NCI-H460 (cell line): ENCODE measurements at places on chromosomes 7 and 10. TPM values are rescaled to one million over a fixed set of nuclear protein-coding genes. Genes with fewer than 3 reads are reported as not detected.

DNA sequence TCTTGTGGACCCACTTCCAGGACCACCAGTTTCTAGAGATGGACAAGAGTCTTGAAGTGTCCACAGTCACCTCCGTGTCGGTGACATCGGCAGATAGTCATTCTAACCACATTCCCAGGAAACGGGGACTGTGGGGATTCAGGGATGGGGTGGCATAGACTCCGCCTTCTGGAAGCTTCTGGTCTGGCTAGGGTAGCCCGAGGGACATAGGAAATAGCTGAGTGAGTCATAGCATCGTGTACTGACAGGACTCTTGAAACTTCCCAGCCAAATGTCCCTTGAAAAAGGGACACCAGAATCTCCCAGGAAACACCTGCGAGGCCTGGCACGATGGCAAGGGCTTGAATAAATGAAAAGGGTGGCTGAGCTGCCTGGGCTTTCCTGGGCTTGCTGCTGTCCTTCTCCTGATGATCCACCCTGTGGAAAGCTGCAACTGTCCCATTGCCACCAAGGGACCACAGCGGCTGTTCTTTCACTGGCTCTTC lies 84.1 kb upstream of the LRRC4 start:
- no peak for DNase-seq

- no peak for DNase-seq
Measured at GRCh38 chr10:101485681-101486554, 102.1 kb downstream of the POLL start.

- no peak for DNase-seq
Measured at GRCh38 chr7:50304911-50305582, 531 bp downstream of the IKZF1 start.

DNA sequence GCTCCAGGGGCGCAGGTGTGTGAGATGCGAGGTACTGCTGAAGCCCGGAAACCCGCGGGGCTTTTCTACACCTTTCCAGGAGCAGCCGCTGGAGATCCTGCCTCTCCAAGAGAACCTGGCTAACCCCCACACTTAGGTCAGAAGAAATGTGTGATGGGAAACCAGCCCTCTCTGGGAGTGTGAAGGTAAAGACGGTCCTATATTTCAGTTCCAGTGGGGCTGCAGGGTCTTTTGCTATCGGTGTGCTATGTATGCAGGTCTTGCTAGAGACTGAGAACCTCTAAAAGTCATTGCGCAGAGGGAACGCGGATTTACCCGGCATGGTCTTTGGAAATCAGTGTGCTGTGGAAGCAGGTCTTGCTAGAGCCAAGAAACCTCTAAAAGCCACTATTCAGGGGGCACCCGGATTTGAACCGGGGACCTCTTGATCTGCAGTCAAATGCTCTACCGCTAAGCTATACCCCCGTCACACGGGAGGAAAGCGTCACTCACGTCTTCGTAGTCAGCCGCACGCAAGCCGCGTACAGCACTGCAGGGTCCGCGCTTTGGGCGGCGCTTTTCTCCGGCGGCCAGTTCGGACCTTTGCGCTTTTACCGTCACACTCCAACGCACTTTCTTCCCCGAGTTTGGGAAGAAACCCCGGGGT lies 46.0 kb downstream of the ZNF777 start:
- DNase-seq, result no peak

DNA sequence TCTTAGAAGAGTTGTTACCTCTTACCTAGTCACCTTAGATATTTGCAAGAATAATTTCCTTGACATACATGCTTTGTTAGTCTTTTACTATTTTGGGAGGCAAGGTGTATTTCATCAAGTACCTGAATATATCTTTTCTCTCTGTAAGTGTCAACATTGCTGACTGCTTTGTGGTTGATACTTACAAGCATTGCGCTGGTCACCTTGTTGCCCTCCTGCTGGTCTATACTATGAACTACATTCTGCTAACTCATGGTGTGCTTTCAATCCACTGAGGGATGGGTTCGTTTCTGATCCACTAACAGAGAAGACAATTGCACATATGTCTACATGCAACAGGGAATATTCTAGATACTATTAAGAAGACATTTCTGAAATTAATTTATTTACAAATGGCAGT lies 837.8 kb upstream of the COBL start:
- DNase-seq, result no peak

- DNase-seq, result no peak
Measured at GRCh38 chr10:14416308-14416700, 85.6 kb upstream of the FRMD4A start.

DNA sequence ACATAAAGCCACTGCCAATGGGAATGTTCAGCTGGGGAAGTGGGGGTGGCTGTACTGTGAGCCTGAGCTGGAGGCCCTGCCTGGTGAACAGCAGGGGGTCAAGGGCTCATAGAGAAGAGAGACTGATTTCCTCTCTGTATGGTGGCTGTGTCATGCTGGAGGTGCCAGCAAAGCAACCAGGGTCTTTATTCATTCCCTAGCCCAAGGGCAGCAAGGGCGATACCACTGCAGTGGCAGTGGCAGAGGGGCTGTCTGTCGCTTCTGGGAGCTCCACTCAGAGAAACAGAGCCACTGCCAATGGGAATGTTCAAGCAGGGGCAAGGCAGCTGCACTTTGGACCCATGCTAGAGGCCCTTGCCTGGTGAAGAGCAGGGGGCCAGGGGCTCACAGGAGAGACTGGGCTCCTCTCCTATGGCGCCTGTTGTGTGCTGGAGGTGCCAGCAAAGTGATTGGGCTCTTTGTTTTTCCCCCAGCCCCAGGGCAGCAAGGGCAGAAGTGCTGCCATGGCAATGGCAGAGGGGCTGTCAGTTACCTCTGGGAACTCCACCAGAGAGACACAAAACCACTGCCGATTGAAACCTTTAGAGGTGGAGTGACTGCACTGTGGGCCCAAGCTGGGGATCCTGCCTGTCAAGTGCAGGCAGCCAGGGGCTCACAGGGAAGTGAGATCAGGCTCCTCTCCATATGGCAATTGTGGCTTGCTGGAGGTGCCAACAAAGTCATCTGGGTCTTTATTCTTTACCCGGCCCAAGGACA lies 545.1 kb downstream of the SH2D4B start:
- no peak for DNase-seq

DNA sequence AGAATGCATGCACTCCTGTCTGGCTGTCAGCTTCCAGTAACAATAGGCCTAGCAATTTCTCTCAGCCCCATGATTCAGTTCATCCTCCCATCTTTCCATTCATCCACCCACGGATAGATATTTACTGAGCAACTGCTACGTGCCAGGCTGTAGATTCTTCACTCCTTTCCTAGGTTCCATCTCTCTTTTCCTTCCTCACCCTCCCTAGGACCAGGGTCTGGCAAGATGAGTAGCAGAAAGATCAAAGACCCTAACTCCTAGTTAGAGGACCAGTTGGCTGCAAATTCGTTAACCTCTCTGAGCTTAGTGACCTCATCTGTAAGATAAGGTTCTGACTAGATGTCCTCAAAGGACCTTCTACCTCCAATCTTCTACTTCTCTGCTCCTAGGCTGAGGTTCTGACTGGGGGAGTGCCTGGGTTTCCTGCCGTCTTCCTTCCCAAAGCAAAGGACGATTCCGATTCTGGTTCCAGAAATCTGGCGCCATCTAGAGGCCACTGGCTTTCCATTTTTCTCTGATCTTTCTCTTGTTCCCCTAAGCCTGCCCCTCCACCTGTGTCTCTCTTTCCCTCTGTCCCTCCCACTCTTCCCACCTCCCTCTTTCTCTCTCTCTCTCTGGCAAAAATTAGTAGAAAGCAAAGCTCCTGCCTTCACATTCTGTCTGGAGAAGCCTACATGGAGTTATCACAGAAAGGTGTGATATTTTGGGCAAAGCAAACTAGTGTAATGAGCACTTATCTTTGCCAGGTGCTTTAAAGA lies 26.2 kb downstream of the TBATA start:
- DNase-seq, result peak; percentile 66

- DNase-seq, result no peak
Measured at GRCh38 chr10:110323503-110323902, 18.8 kb upstream of the SMNDC1 start.

DNA sequence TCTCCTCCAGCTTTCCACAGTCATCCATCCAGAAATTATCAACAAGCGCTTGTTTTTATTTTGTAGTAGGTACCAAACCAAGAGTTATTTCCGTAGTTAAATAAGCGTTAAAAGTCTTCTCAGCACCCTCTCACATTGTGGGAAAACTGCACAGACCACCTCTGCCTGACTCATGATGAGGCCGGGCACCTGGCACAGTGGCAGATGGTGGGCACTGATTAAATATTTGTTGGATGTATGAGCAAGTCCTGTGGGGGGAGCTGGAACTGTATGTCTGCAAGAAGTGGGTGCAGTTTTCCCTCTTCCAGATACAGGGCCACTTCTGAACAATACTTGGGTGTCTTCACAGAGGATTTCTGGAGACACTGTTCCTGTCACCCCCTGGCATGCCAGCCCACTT lies 5.3 kb upstream of the REPIN1 start:
- DNase-seq, result no peak

- no peak for DNase-seq
Measured at GRCh38 chr10:7159517-7159916, 251.3 kb downstream of the SFMBT2 start.

GRCh38 chr7:130350945-130351790 lies 6.6 kb downstream of the CPA5 start:
- no peak for DNase-seq

GRCh38 chr10:21060626-21061025 lies 163.5 kb upstream of the NEBL start:
- DNase-seq, result no peak

- DNase-seq, result no peak
Measured at GRCh38 chr7:1851721-1852516, 181.8 kb downstream of the ELFN1 start.

DNA sequence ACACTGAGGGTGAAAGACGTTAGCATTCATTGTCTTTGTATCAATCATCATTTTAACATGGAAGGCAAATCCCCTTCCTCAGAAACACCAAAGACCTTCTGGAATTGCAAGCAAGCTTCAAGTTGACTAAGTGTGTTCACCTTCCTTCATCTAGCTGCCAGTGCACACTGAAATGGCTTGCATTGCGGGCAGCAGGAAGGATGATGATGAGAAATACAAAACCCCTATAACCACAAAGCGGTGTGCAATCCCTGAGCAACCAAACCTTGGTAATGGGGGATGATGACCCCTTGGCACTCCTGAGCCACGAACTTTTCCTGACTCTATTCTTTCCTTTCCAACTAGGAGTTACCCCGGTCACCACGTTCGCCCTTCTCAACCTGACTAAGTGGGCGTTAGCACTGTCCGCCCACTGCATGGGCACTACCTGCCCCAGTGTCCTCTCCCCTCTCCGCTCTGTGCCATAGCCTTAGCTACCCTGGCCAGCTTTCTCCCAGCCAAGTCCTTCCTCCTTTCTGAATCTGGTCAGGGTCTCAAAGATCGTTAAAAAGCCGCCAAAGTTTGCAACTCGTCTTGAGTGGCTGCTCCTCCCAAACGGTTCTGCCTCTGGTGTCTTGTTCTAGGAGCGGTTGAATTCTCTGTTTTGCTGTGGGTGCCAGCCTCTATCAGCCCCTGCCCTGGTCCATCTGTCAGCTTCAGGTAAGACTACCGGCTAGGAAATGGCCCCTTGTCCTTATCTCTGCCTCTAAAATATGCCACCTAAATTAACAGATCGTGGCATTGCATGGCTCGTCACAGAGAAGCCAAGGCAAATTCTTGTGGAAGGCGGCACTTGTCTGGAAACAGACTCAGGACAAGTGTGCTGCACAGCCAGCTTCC lies 586 bp upstream of the AOC1 start:
- DNase-seq, result no peak

- peak; percentile 54 for DNase-seq
Measured at GRCh38 chr10:4825868-4826791, at the start of gene AKR1E2. TSS of gene AKR1E2 (plus strand) at chr10:4826207. CDS start at chr10:4826325, 118 bp downstream.

GRCh38 chr7:151869968-151870918 lies 6.7 kb downstream of the PRKAG2 start:
- DNase-seq, result no peak

GRCh38 chr10:114283535-114284234 lies 44.6 kb downstream of the VWA2 start:
- DNase-seq, result no peak

DNA sequence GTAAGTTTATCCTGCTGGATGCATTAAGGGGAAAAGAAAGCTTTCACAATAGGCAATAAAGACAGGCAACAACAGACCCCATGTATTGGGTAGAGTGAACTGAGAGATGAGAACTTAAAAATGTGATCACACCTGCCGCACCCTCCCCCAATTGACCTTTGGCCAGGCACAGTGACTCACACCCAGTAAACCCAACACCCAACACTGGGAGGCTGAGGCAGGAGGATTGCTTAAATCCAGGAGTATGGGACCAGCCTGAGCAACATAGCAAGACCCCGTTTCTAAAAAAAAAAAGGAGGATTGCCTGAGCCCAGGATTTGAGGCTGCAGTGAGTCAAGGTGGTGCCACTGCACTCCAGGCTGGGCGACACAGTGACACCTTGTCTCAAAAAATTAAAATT lies 86.9 kb downstream of the MPP7 start:
- DNase-seq, result no peak

- DNase-seq, result no peak
Measured at GRCh38 chr10:113140143-113141011, 190.3 kb downstream of the TCF7L2 start.

DNA sequence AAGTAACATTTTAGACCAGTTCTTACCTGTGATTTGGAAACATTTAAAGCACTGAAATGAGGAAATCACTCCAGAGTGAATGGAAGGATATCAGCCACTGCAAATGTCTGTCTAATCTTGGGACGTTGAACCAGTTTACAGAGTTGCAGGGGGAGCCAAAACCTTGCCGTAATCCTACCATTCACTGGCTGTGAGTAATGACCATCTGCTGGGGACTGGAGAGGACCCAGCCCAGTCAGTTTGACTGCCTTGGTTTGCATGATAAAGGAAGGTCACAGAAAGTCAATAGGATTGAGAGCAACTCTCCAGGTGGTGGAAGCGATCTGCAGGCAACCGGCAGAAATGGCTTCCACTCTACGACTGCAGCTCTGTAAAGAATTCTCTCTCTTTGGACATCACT lies 167.2 kb downstream of the AKR1D1 start:
- DNase-seq, result no peak

- DNase-seq, result no peak
Measured at GRCh38 chr10:76255241-76255640, 823.8 kb downstream of the LRMDA start.

DNA sequence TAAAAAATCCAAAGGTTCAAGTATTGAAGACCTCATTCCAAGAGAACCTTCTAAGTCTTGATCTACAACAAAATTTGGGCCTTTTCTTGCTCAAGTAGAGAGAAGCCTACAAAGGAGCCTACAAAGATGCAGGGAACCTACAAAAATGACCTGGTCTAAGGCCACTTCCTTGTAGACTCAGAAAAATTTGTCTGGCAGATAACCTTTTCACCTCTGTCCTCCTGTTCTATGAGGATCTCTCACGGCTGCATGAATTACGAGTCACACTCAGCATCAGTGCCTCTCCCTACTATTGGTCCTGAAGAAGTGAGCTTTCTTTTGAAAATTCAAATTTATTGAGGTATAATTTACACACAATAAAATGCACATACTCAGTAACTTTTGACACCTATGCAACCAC lies 29.3 kb downstream of the CCNJ start:
- DNase-seq, result no peak

GRCh38 chr10:84565881-84566582 lies 237.6 kb downstream of the CCSER2 start:
- DNase-seq, result no peak

COBL gene
- 21.9 and 23.8 TPM in 2 replicates for total RNA-seq

STOX1 gene
- 1.6 and 1.8 TPM in 2 replicates for total RNA-seq

PRDX3 gene
- total RNA-seq, result 336 and 354 TPM in 2 replicates
